ENCODE measurements at places on chromosomes 5 and 9. TPM values are rescaled to one million over a fixed set of nuclear protein-coding genes. Genes with fewer than 3 reads are reported as not detected.

The FOXD1 gene
- 73.4 TPM for total RNA-seq

The MEGF9 gene
- 21.9 TPM for total RNA-seq

DNA sequence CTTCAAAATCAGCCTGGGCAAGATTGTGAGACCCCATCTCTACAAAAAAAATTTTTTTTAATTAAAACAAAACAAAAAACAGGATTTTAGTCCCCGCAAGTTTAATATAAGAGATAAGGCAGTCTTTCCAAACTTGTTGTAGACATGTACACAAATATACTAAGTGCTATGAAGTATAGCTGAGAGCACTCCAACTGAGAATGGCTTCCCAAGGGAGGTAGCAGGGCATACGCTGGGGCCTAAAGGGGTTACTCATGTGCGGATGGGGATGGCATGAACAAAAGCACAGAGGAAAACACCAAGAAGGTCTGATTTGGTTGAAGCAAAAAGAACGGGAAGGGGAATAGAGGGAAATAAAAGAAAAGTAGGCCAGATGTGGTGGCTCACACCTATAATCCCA, 21.1 kb downstream of the SAR1B start:
- DNase-seq, result peak; percentile 38

GRCh38 chr9:87088621-87089365, 141.5 kb upstream of the GAS1 start:
- DNase-seq, result no peak

DNA sequence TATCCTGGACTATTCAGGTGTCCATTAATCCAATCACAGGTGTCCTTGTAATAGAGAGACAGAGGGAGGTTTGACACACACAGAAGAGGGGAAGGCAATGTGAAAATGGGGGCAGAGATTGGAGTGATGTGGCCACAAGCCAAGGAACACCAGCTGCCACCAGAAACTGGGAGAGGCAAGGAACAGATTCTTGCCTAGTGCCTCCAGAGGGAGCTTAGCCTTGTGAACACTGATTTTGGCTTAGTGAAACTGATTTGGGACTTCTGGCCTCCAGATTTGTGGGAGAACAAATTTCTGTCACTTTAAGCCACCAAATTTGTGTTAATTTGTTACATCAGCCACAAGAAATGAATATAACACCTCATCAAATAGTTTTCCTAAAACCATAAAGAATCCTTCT, 416.2 kb downstream of the ENC1 start:
- no peak for DNase-seq

DNA sequence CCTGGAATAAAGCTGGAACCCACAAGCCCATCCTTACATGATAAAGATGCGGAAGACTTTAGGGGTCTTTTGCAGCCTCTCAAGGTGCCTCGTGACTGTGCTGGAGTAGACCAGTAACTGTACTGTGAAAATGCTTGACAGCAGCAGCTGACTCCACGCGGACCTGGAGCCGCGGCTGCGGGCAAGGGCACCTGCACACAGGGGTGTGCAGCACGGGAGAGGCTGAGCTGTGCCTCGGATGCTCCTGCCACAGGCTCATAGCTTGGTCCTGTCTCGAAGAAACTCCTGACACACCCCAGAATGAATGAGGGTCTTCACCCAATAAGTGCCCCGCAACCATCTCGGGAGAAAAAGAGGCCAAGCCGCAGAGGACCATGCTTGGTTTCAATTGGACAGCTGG, 40.3 kb upstream of the CEP72 start:
- DNase-seq, result peak; percentile 75

GRCh38 chr5:113213551-113214425, 221.0 kb downstream of the TSSK1B start:
- DNase-seq, result peak; percentile 51
